Naive B cell (primary cell): ENCODE measurements at places on chromosomes 6 and 20.
A peak's percentile ranks its signal among the peaks of the same experiment; 100 is the strongest.

DNA sequence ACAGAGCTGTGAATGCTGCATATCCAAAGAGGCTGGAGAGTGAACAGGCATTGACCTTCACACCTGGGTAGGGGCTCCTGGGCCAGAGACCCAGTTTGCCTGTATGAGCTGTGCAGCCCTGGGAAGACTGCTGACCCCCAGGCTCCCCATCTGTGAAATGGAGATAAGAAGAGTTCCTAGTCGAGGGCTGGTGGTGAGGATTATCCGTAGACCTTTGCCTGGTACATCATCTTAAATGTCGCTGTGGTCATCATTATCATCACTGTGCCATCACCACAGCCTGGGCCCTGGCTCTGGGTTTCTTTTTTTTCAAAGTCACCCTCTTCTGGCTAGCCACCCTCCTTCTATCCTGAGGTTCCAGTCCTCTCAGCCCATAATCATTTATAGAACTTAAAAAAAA is 12.0 kb downstream of the AGPAT4 start:
- DNase-seq, result no peak

DNA sequence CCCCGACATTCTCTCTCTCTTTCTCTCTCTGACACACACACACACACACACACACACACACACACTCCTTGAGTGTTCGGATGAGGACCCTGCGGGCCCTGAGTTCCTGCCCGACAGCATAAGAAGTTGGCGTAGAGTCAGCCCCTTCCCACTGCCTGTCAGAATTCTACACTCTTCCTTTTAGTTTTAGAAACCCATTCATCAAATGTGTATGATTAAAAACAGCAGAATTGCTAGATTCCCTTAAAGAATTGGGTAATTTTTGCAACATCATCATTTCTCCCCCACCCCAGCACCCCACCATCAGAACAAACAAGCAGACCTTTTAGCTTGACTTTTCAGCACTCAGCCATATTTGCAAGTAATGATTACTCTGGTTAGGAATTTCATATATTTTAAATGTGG is 322.8 kb downstream of the FARS2 start:
- DNase-seq, result no peak

DNA sequence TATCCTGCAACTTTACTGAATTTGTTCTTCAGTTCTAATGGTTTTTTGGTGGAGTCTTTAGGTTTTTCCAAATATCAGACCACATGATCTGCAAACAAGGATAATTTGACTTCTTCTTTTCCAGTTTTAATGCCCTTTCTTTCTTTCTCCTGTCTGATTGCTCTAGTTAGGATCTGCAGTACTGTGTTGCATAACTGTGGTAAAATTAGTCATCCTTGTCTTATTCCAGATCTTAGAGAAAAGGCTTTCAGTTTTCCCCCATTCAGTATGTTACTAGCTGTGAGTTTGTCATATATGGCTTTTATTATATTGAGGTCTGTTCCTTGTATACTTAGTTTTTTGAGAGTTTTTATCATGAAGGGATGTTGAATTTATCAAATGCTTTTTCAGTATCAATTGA is 4.3 kb downstream of the MICA start:
- no peak for DNase-seq

DNA sequence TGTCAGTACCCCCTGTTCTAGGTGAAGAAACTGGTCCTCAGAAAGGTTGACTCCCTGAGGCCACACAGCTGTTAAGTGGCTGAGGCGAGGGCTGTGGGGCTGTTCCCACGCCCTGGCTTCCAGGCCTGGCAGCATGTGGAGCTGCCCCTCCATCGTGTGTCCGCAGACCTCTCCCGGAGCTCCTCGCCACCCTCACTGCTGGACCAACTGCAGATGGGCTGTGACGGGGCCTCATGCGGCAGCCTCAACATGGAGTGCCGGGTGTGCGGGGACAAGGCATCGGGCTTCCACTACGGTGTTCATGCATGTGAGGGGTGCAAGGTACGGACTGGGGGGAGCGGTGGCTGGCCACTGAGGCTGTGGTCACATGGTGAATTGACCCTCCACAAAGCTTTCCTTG is 32.2 kb upstream of the FANCE start:
- DNase-seq, result no peak

DNA sequence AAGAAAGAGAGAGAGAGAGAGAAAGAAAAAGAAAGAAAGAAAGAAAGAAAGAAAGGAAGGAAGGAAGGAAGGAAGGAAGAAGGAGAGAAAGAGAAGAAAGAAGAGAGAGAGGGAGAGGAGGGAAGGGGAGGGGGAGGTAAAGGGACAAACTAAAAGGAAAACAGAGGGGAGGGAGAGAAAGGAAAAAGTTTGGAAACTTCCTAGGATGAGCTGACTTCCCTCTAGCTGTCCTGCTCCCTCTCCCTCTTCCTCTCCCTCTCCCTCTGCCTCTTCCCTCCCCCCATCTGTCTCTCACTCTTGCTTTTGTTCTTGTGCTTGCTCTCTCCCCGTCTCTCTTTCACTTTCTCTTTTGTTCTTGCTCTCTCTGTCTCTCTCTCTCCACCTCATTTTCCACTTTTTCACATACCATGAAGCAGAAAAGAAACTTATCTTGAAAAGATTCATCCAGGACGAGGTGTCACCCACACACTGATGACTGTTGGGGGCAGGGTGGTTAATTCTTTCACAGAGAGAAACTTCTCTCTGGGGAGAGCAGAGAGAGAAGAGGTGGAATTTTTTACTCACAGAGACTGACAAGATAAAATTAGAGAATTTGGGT is 56.4 kb upstream of the DUSP22 start:
- DNase-seq, result peak; percentile 44

GRCh38 chr6:35014786-35015185 is 125.7 kb downstream of the ANKS1A start:
- no peak for DNase-seq

DNA sequence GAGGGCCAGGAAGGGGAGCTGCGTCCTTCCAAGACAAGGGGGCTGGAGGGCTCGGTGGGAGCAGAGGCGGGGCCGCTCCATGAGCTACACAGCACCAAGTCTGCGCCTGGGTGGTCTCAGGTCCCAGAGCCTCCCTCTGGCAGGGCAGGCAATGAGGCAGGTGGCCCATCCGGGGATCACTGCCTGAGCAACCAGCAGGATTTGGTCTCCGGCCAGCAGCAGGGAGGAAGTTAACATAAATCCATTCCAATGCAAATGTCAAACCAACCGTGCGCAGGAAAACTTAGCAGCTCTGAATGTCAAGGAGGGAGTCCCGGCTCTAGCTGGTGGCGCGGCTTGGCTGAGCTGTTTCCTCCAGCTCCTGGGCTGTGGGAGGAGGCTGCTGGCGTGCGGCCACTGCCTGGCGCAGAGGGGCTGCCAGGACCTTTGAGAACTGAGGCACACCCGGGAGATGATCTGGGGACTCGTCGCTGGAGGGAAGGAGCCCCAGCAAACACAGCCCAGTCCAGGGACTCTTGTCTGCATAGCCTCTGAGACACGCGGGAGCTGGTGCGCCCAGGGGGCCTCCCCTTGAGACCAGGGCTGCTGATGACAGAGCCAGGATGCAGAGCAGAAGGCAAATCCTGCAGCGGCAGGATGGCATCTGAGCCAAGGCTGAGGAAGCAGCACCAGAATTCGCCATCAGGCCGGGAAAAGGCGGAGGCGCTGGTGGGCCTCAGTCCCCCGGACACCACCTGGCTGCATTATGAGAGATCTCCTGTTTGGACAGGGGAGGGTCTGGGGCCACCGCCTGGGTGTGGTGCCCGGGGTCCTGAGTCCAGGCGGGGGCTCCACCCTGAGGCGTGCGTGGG is 33.1 kb upstream of the CHRNA4 start:
- no peak for DNase-seq

- peak; percentile 53 for DNase-seq
Observed at GRCh38 chr20:53750827-53751619, 157.4 kb upstream of the ZNF217 start.

DNA sequence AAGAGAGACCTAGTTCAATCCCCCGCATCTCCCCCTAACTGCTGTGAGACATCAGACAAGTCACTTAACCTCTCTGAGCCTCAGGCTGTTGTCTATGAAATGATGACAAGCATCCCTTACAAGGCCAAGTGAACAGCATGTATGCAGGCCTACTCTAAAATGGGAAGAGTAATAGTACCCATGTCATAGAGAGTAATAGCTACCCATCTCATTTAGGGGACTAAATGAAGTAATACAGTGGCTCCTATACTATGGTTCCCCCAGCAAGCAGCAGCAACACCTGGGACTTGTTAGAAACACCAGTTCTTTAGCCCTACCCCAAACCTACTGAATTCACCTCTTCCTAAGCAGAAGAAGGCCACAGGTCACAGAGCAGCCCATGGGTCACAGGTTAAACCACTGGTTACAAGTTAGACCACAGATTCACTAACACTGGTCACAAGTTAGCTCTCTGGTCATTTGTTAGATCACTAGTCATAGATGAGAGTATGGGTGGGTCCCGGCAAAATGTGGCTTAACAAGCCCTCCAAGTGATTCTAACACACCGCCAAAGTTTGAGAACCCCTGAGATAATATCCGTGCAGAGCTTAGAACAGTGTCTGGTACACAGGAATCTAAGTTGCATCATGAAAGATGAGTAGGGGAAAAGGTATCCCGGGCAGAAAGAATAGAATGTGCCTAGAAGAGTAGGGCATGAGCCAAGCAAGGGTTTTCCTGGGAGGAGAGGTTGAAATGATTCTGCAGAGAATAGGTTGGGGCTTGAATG is 1.4 kb downstream of the DEFB124 start:
- no peak for DNase-seq

- DNase-seq, result peak; percentile 78
Observed at GRCh38 chr6:158559895-158560835, at the start of gene TMEM181. Gene TMEM181 (plus strand): TSS chr6:158560091. CDS start chr6:158560225, 134 bp downstream.
